Aorta (tissue), 5 donors: ENCODE measurements at places on chromosomes 16 and 17. TPM values are rescaled to one million over a fixed set of nuclear protein-coding genes. Genes with fewer than 3 reads are reported as not detected.

DNA sequence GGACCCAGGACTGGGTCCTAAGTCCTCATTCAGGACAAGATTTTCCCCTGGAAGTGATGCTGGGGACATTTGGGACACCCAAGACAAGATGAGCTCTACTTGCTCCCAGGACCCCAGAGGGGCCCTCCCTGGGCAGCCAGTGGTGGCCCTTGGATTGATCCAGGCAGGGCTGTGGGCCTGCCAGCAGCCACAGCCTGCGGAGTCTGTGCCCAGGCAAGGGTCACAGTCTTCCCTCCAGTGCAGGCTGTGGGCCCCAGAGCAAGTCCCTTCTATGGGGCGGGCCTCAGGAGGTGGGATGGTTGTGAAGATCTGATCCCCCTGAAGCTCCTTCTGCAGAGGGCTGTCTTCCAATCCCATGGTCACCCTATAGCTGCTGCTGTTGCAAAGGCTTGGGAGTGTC, 12.6 kb downstream of the CA7 start:
- no peaks in the 10 kb centered on the region for H3K4me1 ChIP-seq
- peak; percentile 19 for DNase-seq
- no peak overlapping the region for H3K4me3 ChIP-seq
- H3K27me3 ChIP-seq: no peaks in the 10 kb centered on the region
- no peak overlapping the region for H3K27ac ChIP-seq
- H3K36me3 ChIP-seq: no peaks in the 10 kb centered on the region

DNA sequence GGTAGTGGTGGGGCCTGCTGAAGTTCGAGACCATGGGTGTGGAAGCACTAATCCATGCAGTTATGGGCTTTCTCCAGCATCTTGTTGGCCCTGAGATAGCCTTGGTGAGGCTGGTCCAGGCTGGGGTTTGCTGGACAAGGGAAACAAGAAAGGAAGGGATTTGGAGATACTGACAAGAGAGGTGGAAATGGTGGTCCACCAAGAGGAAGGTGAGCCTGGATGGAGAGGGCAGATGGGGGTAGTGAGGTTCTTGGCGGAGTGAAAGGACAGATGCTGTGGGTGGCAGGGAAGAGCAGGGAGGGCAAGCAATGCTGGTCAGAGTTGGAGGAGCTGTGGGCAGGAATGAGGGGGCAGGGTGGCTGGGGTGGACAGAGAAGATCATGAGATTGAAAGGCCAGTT, 5.5 kb upstream of the SMPD3 start:
- no peak overlapping the region for H3K4me3 ChIP-seq
- H3K36me3 ChIP-seq: no peaks in the 10 kb centered on the region
- no peaks in the 10 kb centered on the region for H3K4me1 ChIP-seq
- H3K27ac ChIP-seq: no peak overlapping the region

GRCh38 chr16:49800876-49801275, 55.0 kb downstream of the ZNF423 start:
- H3K4me3 ChIP-seq: no peak overlapping the region
- H3K36me3 ChIP-seq: no peaks in the 10 kb centered on the region
- no peaks in the 10 kb centered on the region for H3K4me1 ChIP-seq
- no peak for DNase-seq
- no peaks in the 10 kb centered on the region for H3K27me3 ChIP-seq

GRCh38 chr16:29148867-29149272, 164.0 kb downstream of the LAT start:
- no peak overlapping the region for H3K4me3 ChIP-seq
- H3K4me1 ChIP-seq: no peaks in the 10 kb centered on the region
- no peak overlapping the region for H3K27ac ChIP-seq
- no peaks in the 10 kb centered on the region for H3K27me3 ChIP-seq

- no peaks in the 10 kb centered on the region for H3K27me3 ChIP-seq
- H3K4me1 ChIP-seq: no peaks in the 10 kb centered on the region
- DNase-seq: no peak
- H3K4me3 ChIP-seq: no peak overlapping the region
- no peak overlapping the region for H3K27ac ChIP-seq
- no peaks in the 10 kb centered on the region for H3K36me3 ChIP-seq
Observed at GRCh38 chr17:3027786-3028532, 35.4 kb downstream of the OR1D5 start.

- H3K27me3 ChIP-seq: no peaks in the 10 kb centered on the region
- no peak overlapping the region for H3K27ac ChIP-seq
- no peak overlapping the region for H3K4me3 ChIP-seq
- H3K4me1 ChIP-seq: no peaks in the 10 kb centered on the region
- H3K36me3 ChIP-seq: no peaks in the 10 kb centered on the region
Observed at GRCh38 chr16:24841291-24841690, 4.5 kb upstream of the SLC5A11 start.

- no peaks in the 10 kb centered on the region for H3K36me3 ChIP-seq
- H3K4me3 ChIP-seq: no peak overlapping the region
- no peaks in the 10 kb centered on the region for H3K27me3 ChIP-seq
- H3K27ac ChIP-seq: no peak overlapping the region
- no peak for DNase-seq
Observed at GRCh38 chr17:76969598-76970172, 101.5 kb downstream of the MGAT5B start.

DNA sequence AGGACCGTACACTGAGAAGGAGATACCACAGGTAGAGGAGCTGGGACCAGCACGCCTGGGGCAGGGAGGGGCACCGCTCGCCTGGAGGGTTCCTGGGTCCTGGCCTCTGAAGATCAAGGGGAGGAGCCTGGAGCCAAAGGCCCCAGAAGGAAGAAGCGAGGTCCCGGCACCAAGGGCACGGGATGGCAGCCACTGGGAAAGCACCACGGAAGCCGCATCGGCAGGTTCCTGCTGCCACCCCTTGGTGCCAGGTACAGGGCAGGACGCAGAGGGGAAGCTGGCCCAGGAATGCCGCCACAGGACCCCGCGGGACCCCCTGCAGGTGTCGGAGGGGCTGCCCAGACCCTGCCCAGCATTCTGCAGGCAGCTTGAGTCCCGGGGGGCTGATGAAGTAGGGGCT, 42.5 kb upstream of the CBFA2T3 start:
- no peaks in the 10 kb centered on the region for H3K4me1 ChIP-seq
- no peak overlapping the region for H3K4me3 ChIP-seq
- no peaks in the 10 kb centered on the region for H3K36me3 ChIP-seq
- H3K27ac ChIP-seq: no peak overlapping the region

DNA sequence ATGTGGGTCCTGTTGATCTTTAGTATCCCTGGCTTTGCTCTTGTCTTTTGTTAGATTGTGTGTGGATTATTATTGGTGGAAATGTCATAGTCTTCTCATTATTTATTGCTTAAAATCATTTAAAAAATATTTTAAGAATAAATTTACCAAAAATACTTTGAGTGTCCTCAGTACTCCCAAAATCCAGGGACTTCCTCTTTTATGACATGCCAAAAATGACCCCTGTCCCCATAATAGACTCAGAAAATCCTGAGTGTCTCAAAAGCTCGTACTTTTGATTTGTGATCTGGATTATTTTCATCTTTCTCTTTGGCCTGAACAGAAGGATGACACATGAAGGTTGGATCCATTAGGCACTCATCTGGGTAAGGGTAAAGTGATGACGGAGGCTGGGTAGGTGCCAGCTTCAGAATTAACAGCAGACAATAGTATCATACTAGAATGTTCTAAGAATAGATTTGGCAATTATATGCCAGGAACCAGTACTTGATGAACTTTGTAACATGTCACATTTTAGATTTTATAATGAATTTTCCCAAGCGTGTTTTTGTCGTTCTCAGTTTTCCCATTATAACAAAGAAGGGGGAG, 602.2 kb upstream of the CDH8 start:
- no peak for DNase-seq
- H3K27ac ChIP-seq: no peak overlapping the region
- H3K36me3 ChIP-seq: no peaks in the 10 kb centered on the region
- no peak overlapping the region for H3K4me3 ChIP-seq
- H3K27me3 ChIP-seq: no peaks in the 10 kb centered on the region

GRCh38 chr17:73342541-73343167, 30.9 kb upstream of the CDC42EP4 start:
- no peak for DNase-seq
- H3K36me3 ChIP-seq: no peaks in the 10 kb centered on the region
- no peaks in the 10 kb centered on the region for H3K4me1 ChIP-seq
- no peak overlapping the region for H3K4me3 ChIP-seq
- no peak overlapping the region for H3K27ac ChIP-seq
- H3K27me3 ChIP-seq: no peaks in the 10 kb centered on the region

- no peaks in the 10 kb centered on the region for H3K27me3 ChIP-seq
- no peak for DNase-seq
- H3K27ac ChIP-seq: peak overlapping the region; percentile 85
- peak overlapping the region; percentile 73 for H3K4me3 ChIP-seq
- H3K36me3 ChIP-seq: no peaks in the 10 kb centered on the region
Observed at GRCh38 chr16:4372001-4372577, 441 bp downstream of the VASN start.

GRCh38 chr17:70484050-70484449, 314.7 kb downstream of the KCNJ2 start:
- no peaks in the 10 kb centered on the region for H3K4me1 ChIP-seq
- H3K4me3 ChIP-seq: no peak overlapping the region
- H3K27ac ChIP-seq: no peak overlapping the region
- no peak for DNase-seq
- H3K27me3 ChIP-seq: peaks cover 2% of the 10 kb centered on the region
- H3K36me3 ChIP-seq: no peaks in the 10 kb centered on the region

GRCh38 chr17:17935321-17936271, 36.6 kb downstream of the TOM1L2 start:
- no peaks in the 10 kb centered on the region for H3K36me3 ChIP-seq
- no peak overlapping the region for H3K27ac ChIP-seq
- peak; percentile 61 for DNase-seq
- no peak overlapping the region for H3K4me3 ChIP-seq
- peaks cover 8% of the 10 kb centered on the region for H3K4me1 ChIP-seq

GRCh38 chr16:69187446-69188235, 677 bp downstream of the SNTB2 start:
- peak overlapping the region; percentile 78 for H3K27ac ChIP-seq
- H3K27me3 ChIP-seq: no peaks in the 10 kb centered on the region
- peak; percentile 87 for DNase-seq
- H3K36me3 ChIP-seq: no peaks in the 10 kb centered on the region
- H3K4me1 ChIP-seq: peaks cover 3% of the 10 kb centered on the region

- no peaks in the 10 kb centered on the region for H3K4me1 ChIP-seq
- no peaks in the 10 kb centered on the region for H3K27me3 ChIP-seq
- peak; percentile 44 for DNase-seq
- H3K27ac ChIP-seq: no peak overlapping the region
- no peak overlapping the region for H3K4me3 ChIP-seq
Observed at GRCh38 chr17:44359458-44360143, 4.1 kb downstream of the FAM171A2 start.

- H3K36me3 ChIP-seq: no peaks in the 10 kb centered on the region
- H3K27me3 ChIP-seq: no peaks in the 10 kb centered on the region
- no peaks in the 10 kb centered on the region for H3K4me1 ChIP-seq
- DNase-seq: no peak
- H3K27ac ChIP-seq: no peak overlapping the region
- H3K4me3 ChIP-seq: no peak overlapping the region
Observed at GRCh38 chr17:36862116-36862920, 75.0 kb upstream of the LHX1 start.

DNA sequence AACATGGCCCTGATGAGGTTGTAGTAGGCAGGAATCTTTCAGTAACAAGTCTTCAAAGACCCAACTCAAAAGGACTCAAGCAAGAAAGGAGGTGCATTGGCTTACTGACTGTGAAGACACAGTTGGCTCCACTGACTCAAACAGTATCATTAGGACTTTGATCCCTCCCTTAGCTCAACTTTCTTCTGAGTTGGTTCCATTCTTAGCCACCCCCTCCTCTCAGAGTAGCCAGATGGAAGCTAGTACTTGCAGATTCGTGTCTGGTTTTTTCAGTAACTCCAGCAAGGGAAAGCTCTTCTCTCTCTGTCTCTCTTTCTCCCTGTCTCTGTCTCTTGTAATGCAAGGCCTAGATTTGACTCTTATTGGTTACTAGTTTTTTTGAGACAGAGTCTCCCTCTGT, 5.0 kb upstream of the MAPK3 start:
- no peaks in the 10 kb centered on the region for H3K36me3 ChIP-seq
- H3K4me3 ChIP-seq: no peak overlapping the region
- H3K27ac ChIP-seq: no peak overlapping the region
- H3K27me3 ChIP-seq: no peaks in the 10 kb centered on the region

DNA sequence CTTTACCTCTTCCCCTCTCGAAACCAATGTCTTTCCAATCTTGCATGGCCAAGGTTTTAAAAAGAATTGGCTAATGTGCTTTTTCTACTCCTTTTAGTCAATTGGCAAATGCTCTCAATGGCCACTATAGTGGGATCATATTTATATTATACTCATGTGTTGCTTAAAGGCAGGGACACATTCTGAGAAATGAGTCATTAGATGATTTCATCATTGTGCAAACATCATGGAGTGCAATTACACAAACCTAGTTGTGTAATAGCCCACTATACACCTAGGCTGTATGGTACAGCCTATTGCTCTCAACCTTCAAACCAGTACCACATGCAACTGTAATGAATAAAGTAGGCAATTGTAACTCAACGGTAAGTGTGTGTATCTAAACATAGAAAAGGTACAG, 180.9 kb downstream of the HS3ST3A1 start:
- no peaks in the 10 kb centered on the region for H3K4me1 ChIP-seq
- no peak overlapping the region for H3K27ac ChIP-seq
- no peaks in the 10 kb centered on the region for H3K27me3 ChIP-seq
- DNase-seq: no peak

Gene OR4D2
- total RNA-seq: not detected

Gene MRPL58
- 16.6 TPM for total RNA-seq

Gene PDIA2
- 1.6 TPM for total RNA-seq

Gene CLN3
- total RNA-seq: 15.6 TPM

Gene KRTAP9-8
- total RNA-seq: not detected
